HT-29 (cell line): ENCODE measurements at places on chromosomes 1 and 21.

- DNase-seq, result no peak
These were observed 76.1 kb downstream of the CACHD1 start for GRCh38 chr1:64546013-64546412.

- DNase-seq, result no peak
These were observed 50.1 kb downstream of the TIAM1 start for GRCh38 chr21:31293986-31294385.

GRCh38 chr1:2300004-2300771, 72.1 kb downstream of the SKI start:
- DNase-seq, result no peak

- no peak for DNase-seq
These were observed 174.8 kb downstream of the ASTN1 start for GRCh38 chr1:176989754-176990153.

DNA sequence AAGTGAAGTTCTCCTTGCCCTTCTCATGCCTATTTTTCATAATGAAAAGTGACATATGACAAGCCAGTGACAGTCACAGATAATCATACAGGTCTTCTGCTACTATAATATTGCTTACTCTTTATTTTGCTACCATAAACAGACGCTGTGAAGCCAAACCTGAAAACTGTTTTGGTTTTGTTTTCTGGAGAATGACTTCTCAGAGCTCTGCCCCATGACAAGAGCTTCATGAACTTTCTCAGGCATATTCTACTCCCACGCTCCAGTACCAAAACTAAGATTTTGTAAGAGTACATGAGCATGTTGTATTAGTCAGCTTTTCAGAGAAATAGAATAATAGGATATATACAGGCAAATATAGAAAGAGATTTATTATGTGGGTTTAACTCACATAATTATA, 64.3 kb upstream of the VTCN1 start:
- DNase-seq, result no peak

DNA sequence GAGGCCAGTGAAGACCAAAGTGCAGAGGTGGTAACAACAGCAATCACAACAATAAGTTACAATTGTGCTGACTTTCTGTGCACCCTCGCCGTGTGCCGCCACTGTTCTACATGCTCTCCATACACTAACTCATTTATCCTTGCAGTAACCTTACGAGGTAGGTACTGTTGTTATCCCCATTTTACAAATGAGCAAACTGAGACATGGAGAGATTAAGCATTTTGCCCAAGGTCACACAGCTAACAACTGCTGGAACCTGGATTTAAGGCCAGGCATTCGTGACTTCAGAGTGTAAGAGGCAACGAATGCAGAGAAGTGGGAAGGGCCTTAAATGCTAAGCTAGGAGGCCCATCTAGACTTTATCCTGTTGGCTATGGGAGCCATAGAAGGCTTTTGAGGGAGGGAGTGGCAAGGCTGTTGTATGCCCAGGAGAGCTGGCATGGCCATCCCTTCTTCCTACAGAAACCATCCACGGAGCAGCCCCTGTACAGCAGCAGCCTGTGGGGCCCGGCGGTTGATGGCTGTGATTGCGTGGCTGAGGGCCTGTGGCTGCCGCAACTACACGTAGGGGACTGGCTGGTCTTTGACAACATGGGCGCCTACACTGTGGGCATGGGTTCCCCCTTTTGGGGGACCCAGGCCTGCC, 36.6 kb downstream of the AZIN2 start:
- no peak for DNase-seq

- no peak for DNase-seq
These were observed 48.9 kb upstream of the F3 start for GRCh38 chr1:94590203-94591137.

DNA sequence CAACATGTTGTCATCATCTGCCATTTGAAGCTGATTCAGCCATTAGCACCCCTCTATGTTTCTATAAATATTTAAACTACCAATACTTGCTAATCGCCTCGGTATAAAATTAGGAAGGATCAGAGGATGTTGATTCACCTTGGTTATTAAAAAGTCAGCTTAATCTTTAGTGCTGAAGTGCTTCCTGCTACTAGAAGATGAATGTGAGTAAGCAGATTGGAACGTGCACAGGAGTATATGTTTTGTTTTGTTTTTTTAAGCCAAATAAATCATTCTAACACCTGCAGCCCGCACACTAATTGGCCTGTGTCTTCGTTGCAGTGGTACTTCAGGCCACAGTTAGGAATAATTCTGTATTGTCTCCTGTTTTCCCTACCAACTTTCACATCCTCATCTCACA, 485.7 kb downstream of the AJAP1 start:
- DNase-seq, result no peak

GRCh38 chr1:106022312-106022902, 1034.1 kb upstream of the PRMT6 start:
- DNase-seq, result peak; percentile 23

GRCh38 chr1:76083189-76083588, 8.6 kb downstream of the ST6GALNAC3 start:
- DNase-seq, result no peak

GRCh38 chr1:16143005-16143565, 12.8 kb downstream of the EPHA2 start:
- DNase-seq, result peak; percentile 4

GRCh38 chr1:206727981-206728696, 42.4 kb upstream of the IL19 start:
- DNase-seq, result no peak

- no peak for DNase-seq
These were observed 150.6 kb upstream of the HMGB4 start for GRCh38 chr1:33713058-33713877.

DNA sequence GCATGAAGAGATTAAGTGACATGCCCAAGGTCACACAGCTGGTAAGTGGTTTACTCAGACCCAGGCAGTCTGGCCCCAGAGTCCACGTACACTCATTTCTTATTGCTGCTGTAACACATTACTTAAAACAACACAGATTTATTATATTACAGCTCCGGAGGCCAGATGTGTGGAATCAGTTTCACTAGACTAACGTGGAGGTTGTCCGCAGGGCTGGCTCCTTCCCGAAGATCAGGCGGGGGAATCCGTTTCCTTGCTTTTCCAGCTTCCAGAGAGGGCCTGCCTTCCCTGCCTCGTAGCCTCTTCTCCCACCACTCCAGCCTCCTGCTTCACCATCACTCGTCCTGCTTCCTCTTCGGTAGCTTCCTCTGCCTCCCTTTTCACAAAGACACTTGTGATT, 81.2 kb downstream of the KCNN3 start:
- no peak for DNase-seq

DNA sequence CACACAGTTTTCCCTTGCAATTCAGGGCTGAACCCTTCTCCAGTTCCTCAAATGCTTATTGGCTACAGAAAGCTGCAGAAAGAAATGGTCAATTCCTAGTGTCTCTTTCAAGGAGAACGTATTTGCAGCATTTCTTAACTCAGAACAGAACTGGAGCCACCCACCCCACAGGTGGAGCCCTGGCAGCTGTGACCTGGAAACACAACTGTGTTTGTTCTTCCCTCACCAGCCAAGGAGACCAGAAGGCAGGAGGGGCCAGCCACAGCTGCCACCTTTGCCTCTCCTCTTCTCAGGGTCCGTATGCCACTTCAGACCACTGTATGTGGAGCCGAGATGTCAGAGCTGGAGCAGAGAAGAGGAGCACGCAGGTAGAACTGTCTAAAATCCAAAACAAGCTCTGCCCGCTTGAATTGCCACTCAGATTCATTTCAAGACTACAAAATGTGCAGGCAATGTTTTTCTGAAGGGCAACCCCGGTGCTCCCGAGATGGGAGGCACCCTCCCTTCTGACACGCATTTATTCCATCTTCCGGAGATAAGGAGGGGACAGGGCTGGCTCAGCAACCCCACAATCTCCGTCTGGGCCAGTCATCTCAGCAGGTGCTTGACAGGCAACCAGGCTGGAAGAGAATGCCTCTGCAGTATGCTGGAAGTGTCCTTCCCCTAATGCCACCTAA, 16.7 kb downstream of the CD247 start:
- no peak for DNase-seq
